ENCODE measurements at places on chromosomes 4 and X.
A peak's percentile ranks its signal among the peaks of the same experiment; 100 is the strongest.

- DNase-seq = no peak
Observed at GRCh38 chrX:52349681-52350080, 19.1 kb upstream of the XAGE2 start.

DNA sequence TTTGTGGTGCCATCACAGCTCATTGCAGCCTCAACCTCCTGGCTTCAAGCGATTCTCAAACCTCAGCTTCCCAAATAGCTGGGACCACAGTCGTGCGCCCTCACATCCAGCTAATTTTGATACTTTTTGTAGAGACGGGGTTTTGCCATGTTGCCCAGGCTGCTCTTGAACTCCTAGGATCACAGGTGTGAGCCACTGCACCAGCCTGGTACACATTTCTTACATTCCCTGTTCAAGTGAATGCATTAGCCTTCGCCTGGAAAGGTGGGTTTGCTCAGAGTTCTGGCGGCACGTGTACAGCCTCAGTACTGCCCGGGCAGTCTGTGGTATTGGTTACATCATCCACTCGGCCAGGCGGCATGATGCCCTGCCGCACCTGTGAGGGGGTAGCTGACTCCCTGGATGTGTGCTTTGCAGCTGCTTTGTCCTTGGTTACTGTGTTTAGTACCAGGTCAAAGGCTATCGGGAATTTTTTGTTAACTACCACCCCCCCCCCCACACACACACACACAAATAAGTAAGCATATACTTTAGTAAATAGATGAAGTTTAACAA is 57.1 kb downstream of the TNIP2 start:
- DNase-seq = no peak

DNA sequence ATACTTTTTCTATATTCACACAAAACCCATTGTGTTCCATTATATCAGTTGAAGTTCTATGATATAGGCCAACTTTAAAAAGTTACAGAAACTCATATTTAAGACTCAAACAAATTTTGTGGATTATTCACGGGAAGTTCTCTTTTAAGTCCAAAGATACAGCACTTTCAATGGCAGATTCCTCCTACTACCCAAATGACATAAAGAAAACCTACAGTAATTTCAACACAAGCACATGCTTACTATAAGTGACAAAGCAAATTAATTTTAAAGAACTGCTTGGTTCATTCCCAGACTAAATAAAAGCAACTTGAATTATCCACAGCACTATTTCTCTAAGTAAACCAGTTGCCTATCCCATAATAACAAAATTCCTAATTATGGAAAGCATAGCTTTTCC is 4.1 kb downstream of the PPA2 start:
- DNase-seq = peak; percentile 92

DNA sequence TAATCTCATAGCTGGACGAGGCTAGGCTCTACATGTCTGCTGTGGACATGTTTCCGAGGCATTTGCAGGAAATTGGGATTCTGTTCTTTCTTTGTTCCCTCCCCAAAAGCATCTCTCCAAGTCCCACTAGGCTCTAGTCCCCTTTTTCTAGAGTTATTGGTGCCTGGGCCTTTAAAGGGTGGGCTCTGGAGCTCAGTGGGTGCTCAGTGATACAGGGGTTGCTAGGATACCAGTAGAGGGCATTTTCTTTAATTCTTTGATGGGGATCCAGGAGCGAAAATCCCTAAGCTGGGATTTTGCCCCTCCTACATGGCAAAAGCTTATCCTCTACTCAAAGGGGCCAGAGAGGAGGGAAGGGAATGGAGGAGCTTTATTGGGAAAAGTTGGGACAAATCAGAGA is 34.2 kb downstream of the ARHGEF9 start:
- no peak for DNase-seq

GRCh38 chr4:41611881-41612871 is 74.2 kb downstream of the LIMCH1 start:
- DNase-seq = no peak

DNA sequence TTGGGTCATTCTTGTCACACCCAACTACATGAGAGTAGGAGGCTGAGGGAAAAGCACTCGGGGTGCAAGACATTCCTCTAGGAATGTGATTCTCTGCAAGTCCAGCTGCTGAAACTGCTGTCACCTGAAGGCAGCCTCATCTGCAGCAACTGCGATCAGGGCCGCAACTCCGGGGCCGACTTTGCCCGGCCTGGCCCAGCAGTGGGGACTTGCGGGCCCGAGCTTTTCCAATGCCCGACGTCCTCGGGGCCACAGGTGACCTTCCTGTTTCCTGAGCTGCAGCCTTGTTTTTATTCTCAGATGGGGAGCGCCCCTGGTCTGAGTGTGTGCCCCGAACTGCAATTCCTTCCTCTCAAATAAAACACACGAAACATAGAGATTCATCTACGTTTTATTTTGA is 104.7 kb upstream of the NKX1-1 start:
- no peak for DNase-seq

DNA sequence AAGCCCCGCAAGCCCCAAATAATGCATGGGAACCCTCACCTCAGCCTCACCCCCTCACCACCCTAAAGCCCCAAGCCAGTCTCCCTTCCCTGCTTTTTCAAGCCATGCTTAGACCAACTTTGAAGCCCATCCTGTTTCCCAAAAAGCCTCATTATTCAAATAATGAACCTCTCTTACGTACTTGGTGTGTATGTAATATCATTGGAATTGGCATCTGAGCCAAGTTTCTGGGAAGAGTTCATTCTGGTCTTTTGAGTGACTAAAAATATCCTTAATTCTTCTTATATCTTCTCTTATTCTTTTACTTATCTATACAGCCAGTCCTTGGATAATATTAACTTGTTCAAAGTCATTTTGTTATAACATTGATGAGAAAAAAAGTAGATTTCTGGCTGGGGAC is 875.8 kb upstream of the SLIT2 start:
- no peak for DNase-seq

DNA sequence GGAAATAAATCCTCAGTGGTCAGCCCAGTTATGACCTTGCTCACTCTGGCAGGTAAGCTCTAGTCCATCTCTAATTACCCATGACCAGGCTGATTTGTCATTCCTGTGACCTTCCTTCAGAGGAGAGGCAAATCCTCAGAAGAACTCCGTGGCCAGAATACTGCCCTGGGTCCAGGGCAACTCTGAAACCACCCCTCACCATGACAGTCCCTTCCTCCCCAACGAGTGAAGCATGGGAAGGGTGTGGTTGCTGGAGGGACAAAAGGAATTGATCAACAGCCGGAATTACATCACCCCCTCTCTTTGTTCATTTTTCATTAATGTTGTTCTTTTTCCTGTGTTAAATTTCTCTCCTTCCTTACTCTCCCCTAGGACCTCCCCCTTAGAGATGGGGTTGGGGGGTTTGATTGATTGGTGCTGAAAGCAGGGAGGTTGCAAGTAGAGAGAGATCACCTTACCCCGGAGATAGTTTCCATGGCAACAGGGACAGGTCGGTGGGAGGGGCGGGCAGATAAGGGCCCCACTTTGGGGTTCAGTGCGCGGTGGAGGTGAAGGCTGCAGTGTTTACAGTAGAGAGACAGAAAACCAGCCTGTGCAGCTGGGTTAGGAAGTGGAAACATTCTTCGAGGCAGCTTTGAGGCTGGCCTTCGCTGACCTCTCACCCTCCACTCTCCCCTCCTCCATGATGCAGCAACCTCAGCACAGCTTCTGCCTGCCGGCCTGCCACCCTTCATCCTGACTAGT is 647.4 kb downstream of the BCOR start:
- DNase-seq = no peak

DNA sequence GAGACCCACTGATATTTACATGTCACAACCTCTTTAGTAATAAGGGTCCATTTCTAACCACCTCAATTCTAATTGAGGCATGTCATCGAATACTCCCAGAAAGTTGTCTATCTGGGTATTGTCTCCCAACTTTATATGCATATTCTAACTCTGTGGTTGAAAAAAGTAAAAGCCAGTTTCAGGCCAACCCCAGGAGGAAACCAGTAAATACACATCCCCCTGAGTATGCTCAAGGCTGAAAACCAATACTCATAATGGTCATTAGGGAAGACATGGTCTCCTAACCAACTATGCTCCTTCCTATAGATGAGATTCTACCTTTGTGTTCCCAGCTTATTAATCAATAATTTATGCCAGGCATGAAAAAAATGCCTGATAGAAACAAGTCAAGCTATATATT is 96.6 kb downstream of the SH3KBP1 start:
- no peak for DNase-seq

- DNase-seq = no peak
Observed at GRCh38 chr4:118158763-118159375, 124.6 kb downstream of the NDST3 start.

DNA sequence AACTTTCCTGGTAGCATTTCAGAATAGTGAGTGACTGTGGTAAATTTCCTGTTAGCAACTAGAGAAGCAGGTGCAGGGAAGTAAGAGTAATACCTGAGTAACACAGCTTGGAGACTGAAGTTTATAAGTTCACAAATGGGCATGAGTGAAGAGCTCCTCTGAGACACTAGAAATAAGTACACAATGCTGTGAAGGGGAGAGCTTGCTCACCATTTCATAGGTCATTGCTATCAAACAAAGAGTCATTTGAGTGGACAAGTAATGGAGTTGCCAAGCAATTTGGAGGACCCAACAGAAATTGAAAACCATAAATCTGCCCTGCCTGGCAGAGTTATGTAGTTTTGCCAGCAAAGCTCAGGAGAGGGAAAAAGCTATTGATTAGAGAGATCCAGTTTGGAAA is 523.6 kb downstream of the TRAM1L1 start:
- no peak for DNase-seq

DNA sequence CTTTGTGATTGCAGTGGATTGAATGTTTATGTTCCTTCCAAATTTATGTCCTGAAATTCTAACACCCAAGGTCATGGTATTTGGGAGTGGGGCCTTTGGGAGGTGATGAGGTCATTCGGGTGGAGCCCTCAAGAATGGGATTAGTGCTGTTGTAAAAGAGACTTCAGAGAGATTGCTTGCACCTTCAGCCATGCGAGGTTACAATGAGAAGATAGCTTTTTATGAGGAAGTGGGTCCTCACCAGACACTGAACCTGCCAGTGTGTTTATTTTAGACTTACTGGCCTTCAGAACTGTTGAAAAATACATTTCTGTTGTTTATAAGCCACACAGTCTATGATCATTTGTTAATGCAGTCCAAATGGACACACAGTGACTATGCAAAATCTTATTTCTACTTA is 161.0 kb upstream of the GPRIN3 start:
- DNase-seq = peak; percentile 7

- DNase-seq = no peak
Observed at GRCh38 chr4:5782829-5783476, 72.0 kb downstream of the EVC start.

- no peak for DNase-seq
Observed at GRCh38 chrX:20437683-20438082, 171.0 kb upstream of the RPS6KA3 start.

GRCh38 chr4:41505161-41505661 is 32.7 kb upstream of the LIMCH1 start:
- DNase-seq = no peak

GRCh38 chrX:85112293-85112692 is 108.6 kb downstream of the APOOL start:
- no peak for DNase-seq

DNA sequence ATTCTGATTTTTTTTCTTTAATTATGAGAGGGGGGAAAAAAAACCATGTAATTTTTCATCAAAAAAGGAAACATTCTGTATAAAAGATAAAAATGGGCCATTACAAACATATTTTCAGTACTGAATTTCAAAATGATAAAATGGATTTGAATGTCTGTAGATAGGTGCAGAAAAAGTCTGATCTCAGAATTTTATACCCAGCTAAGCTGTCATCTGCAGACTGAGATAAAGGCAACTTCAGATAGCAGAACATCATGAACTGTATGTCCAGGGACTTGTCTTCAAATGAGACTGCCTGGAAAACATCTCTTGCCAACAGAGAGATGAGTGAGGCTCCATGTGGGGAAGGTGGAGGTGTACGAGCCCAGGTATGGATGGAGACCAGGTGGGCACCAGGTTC is 118.5 kb upstream of the PSAPL1 start:
- DNase-seq = no peak

DNA sequence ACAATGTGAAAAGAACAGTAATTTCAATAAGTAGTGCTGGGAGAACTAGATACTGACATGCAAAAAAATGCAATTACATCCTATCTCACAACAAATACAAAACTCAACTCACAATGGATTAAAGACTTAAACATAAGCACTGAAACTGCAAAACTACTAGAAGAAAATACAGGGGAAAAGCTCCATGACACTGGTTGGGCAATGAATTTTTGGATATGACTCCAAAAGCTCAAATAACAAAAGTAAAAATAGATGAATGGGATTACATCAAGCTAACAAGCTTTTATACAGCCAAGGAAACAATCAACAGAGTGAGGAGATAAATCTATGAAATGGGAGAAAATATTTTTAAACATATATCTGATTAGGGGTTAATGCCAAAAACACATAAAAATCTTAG is 53.1 kb downstream of the ANKRD17 start:
- DNase-seq = no peak

GRCh38 chr4:162229670-162230069 is 65.9 kb upstream of the FSTL5 start:
- DNase-seq = no peak

- no peak for DNase-seq
Observed at GRCh38 chr4:121070274-121070673, 2.1 kb downstream of the NDNF start.

DNA sequence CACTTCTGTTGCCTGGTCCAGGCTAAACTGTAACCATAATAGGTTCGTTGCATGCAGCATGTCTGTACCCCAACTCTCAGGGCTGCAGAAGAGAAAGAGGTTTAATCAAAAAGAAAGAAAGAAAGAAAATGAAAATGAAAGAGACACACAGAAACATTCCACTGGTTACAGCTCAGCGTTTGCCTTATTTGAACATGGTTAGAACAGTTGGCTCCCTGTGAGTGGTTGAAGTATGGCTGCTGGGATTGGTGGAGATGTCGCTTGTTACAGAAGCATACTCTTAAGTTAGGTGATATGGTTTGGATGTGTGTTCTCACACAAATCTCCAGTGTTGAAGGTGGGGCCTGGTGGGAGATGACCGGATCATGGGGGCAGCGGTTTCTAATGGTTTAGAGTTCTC is 36.3 kb downstream of the ARSD start:
- no peak for DNase-seq

DNA sequence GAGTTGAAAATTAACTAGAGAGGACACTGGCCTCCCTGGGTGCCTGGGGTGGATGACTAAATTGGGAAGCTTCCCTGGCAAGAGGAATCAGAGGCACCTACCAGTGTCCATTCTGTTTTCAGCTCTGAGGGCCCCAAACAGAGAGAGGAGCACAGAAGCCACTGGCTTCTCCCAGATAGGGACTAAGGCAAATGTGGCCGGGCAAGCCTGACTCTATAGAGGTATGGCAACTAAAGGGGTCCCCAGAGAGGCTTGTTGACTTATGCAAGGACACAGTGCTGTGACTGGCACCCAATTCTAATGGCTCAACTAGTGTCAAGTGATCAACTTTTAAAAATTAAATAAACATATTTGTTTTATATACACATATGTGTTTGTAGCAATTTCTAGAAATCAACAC is 17.2 kb downstream of the TRPC3 start:
- no peak for DNase-seq

Measured in inflammatory macrophage treated with lipopolysaccharide for 4 hours (primary cell).